NCI-H2081 (cell line): ENCODE measurements at places on chromosomes 5 and 9.

- no peak for DNase-seq
These were observed 8.9 kb downstream of the SMIM23 start for GRCh38 chr5:171794470-171794960.

- DNase-seq, result peak; percentile 2
These were observed 136.4 kb upstream of the PCSK5 start for GRCh38 chr9:75754080-75754479.

DNA sequence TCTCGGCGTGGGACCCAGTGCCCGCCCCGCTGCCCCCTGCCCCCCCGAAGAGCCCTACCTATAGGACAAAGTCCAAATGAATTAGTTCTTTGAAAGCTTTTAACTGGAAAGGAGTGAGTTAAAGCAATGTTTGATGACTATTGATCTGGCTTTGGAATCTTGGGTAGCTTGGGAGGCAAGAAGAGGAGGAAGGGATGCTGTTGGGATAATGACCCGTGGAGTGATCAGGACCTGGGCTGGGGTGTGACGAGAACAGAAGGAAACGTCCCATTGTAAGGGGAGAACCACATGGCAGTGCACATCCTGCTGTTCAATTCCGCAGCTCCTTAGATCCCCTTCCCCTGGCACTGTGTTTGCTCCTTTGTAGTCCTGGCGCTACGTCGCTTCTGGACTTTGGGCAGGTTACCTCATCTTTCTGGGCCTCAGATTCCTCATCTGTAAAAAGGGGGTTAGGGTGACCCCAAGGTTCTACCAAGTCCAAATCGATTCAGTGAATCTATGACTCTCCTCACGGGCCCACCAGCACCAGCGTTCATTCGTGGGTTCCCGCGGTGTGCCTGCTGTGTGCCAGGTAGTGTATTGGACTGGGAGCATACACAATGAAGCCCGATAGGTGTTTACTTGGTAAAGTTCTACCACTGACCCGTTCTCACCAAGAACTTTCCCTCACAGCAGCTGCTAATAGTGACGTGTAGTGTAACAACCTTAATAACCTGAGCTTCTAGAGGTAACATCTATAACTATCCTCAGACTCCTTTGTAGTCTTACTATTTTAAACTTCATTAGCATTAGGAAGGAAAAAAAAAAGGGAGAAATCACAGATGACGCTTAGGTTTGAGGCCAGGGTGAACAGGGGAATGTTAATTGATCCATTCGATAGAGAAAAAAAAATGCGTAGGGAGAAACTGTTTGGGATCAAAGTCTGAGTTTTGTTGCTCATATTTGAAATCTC is 1.1 kb upstream of the NADK2 start:
- DNase-seq, result no peak

- no peak for DNase-seq
These were observed 21.7 kb downstream of the RMI1 start for GRCh38 chr9:84002344-84002743.

DNA sequence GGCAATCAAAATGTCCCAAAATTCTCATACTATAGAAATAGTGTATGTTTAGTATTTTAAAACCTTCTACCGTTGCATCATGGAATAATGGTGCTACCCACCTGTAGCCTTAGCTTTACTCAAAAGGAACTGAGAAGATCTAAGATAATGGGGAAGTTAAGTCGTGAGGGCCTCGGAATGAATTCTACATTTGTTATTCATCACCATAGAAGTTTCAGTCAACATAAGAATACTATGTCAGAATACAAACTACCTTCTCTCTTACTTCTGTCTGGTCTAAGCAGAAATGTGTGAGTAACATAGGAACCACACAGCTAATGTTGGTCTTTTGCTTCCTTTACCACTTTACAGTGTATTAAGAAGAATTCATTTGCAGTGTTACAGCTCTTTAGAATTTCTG is 43.2 kb downstream of the RFK start:
- DNase-seq, result no peak
